ENCODE measurements at places on chromosomes 3 and 15.

DNA sequence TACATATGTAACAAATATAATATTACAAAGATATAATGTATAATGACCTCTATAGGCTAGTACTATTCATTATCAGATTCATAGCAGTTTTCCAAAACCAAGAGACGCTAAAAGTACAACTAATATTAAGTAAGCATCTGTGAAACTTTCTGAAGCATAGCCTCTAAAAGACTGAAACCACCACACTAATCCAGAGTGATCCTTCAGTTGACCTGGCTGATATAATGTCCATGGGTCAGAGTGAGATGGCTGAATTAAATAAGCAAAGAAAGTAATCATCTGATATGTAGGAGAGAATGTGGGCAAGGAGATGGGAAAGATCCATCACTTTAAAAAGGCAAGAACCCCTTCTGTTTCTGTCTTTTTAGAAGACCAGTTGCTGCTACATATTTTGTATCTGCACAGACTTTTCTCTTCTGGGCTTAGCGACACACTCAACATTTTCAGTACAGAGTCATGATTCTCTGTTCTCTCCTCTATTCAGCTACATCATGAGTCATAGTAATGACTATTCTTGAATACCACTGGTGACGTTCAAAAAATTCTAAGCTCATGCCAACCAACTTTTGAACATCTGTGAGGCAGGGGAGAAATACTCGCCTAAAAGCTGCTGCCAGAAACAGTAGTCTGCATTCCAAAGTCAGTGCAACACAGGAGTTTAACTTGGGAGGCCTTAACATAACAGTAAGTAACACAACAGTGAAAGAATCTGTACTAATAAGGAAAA lies 149.6 kb downstream of the MAGI1 start:
- DNase-seq: no peak

DNA sequence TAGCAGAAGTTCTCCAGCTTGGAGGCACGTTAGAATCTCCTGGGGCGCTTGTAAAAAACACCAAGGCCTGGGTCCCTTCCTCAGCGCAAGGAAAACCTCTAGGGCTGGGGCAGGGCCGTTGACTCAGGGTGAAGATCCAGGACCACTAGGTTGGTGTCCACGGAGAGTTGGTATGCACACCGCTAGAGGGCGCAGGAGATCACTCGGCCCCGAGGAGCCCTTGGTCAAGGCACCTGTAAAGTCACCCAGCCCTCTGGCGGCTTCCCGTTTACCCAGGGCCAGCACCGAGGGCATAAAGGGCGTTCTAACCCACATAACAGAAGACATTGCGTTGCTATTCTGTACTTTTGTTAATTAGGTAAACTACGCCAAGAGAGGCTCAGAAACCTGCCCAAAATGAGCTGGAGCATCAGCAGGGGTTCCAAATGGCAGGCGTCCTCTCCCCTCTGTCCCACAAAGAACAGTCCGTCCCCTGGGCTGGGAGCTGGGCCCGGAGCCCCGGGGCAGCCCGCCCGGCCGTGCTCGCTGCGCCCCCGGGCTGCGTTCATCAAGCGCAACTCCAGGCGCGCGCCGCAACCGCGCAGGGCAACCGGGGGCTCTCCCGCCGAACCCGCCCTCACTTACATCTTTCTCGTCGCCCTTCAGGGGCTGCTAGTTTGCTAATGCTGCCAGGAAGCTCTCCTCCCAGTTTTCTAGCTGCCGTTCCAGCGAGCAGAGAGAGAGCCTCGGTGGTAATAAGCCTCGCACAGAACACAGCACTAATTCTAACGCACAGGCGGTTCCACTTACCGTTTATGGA lies 332.1 kb downstream of the ARRDC4 start:
- peak; percentile 23 for DNase-seq

DNA sequence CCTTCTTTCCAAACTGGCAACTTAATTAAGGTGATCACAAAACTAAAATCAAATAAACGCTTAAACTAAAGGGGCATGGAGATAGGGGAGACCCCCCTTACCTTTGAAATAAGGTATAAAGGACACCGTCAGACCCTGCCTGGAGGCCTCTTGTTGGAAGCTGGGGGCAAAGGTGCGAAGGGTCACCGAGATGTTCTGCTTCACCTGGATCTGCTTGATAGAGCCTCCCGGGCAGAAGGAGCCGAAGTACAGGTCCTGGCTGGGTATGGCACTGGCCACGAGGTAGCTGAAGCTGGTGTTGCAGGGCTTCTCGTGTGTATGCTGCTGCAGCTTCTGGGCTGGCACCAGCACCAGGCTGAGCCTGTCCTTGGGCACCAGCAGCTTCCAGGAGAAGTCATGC lies 53.0 kb downstream of the CDCP1 start:
- no peak for DNase-seq

DNA sequence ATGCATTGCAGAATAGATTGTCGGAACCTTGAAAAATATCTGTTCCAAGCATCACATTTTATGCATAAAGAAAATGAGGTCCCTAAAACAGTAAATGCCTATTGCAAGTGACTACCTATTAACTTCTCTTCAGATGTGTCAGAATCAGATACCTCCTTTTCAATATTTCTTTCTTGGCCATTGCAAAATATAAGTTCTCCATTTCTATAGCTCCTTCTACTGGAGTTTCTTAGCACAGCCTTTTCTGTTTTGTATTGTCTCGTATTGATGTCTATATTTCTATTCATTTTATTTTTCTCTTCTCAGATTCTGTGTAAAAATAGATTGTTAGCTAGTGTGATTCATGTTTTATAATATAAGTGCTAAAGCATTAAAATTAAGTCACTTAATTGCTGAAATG lies 63.4 kb downstream of the PPARG start:
- no peak for DNase-seq

DNA sequence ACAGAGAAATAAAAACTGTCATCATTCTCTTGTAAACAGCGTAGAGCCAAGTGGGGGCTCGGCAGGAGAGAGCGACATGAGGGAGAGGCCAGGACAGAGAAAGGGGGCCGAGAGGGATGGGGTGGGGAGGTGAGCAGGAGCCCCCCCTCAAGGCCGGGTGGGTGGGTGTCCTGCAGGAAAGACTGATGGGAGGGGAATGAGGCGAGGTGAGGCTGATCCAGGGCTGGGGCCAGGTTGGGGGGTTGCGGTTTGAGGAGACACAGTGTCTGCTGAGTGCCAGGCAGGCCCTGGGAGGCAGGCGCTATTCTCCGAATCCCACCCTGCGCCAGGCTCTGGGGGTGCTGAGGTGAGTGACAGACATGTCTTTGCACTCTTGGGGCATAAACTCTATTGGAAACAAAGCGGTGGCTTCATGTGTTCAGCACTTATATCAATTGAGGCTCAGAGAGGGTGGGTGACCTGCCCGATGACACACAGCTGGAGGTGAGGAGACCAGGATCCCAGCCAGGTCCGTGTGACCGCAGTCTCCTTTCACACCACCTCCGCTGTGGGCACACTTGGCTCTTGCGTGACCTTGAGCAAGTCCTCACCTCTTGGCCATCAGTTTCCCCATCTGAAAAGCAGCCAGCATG lies 19.6 kb upstream of the CSPG4 start:
- DNase-seq: no peak

- no peak for DNase-seq
Measured at GRCh38 chr3:15223685-15224572, 17.9 kb downstream of the CAPN7 start.

DNA sequence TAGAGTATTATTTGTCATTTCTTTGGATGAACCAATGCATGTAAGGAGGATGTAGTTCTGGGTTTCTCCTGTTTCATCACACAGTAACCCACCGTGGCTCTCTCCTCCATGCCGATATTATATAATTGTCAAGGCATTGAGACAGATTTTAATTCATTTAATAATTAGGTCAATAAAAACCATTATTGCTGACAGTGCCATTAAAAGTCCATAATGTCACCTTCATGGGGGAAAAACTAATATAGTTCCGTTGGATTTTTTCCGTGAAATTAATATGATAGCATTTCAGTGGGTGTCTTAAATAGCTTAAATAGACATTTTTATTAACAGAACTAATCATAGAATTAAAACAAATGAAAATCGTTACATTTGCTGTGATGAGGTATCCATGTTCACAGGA lies 747.7 kb upstream of the CFAP20DC start:
- no peak for DNase-seq

Data from stimulated activated CD4-positive, alpha-beta T cell treated with anti-CD3 and anti-CD28 coated beads, Interleukin-2, amount 100 ng/mL, for 24 hours (primary cell).